Epithelial cell of prostate (primary cell): ENCODE measurements at places on chromosomes 16 and 17.

- peak; percentile 40 for DNase-seq
These were observed 11.2 kb downstream of the EPN2 start for GRCh38 chr17:19248151-19248927.

- DNase-seq, result no peak
These were observed 4.5 kb upstream of the TCAP start for GRCh38 chr17:39660397-39661385.

DNA sequence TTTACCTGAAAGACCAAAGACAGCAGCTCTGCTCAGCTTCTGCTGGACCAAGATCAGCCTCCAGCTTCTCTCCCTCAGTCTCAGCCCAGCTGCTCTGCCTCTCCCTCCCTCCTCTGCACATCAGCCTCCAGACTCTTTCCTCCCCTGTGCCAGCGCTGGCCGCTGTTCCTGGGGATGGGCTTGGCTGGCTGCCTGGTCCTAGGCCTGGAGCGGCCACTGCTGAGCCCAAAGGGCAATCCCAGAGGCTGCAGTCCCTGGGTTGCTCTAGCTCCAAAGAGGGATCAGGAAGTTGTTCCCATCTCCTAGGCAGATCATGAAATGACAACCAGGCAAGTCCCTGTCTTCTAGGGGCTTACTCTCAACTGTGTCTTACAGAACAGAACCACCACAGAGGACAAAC is 31.3 kb downstream of the DCUN1D3 start:
- no peak for DNase-seq

DNA sequence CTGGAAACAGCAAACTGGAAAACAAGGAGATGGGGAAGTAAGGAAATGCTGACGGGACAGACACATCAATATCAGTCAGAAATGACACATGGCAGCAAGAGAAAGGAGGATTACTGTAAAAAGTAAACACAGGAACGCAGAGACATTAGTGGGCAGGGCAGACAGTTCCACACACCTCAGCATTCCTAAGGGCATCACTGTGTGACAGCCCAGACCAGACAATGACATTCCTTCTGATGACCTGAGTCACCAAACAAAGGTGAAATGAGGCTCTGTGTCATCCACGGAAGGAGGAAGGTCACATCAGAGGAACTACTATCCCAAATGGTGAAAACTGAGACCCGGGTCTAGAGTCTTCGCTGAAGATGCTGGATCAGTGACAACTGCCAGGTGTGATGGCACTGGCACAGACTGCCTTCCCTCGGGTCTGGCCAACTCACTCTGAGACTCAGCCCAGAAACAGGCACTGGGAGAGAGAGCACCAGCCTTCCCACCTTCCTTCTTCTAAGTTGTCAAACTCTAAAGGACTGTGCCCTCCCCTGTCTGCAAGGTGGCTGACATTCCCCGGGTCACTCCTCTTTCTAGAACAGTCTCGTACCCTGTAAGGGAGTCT is 36.7 kb downstream of the TK2 start:
- DNase-seq, result no peak

- DNase-seq, result no peak
These were observed 606.4 kb upstream of the SALL1 start for GRCh38 chr16:51757505-51757904.

DNA sequence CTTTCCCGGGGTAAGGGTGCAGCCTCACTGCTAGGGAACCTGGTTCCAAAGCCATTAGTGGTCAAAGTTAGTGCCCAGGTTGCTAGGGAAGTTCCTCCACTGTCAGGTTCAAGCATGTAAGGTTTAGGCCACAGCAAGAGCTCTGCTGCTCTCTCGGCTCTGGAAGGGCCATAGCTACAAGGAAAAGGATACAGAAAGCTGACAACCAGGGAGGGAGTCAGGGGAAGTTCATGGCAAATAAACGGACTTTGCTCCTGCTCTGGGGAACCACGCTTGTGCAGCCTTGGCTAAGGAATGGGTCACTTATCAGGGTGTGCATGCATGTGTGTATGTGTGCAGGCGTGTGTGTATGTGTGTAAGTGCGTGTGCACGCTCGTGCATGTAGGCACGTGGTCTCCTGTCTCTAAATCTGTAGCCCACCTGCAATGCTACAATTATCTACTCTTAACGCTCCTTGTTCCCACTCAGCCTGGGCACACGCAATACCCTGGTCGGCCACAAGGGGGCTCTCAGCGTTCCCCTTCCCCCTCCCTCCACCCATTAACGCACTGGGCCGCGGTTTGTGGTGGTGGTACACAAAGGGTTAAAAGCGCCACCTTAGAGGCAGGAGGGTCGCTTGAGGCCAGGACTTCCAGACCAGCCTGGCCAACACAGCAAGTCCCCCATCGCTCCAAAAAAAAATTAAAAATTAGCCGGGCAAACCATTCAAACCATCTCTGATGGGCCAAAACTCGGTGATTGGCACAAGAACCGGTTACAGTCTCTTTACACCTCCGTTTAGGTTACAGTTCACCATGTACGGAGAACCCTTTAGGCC is 48.4 kb upstream of the KDM8 start:
- DNase-seq, result no peak

- DNase-seq, result no peak
These were observed 1.5 kb upstream of the ADAM11 start for GRCh38 chr17:44757045-44757917.

DNA sequence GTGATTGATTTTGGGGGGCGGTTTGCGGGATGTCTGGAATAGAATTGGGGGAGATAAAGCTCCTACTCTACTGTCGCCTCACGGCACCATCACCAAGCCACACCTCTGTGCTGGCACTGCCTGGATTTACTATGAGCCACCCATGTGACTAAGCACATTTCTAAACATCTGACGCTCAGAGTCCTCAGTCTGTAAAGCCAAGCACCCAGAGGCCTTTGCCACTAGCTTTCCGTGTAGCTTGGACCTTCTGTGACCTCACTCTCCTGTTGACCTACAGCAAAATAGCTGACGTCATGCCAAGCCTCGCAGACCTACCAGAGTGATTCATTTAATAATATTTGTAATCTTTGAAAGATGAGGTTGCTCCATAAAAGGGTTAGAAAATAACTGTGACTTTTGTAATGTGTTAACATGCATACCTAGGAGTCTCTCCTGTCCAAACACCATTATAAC is 38.5 kb upstream of the MYOCD start:
- peak; percentile 85 for DNase-seq

GRCh38 chr17:75547091-75547490 is 21.6 kb downstream of the LLGL2 start:
- no peak for DNase-seq

GRCh38 chr17:48478224-48479013 is 48.4 kb upstream of the SKAP1 start:
- DNase-seq, result no peak

- no peak for DNase-seq
These were observed 573.5 kb downstream of the KCNJ18 start for GRCh38 chr17:22265807-22266206.

GRCh38 chr16:49739381-49739780 is 116.5 kb downstream of the ZNF423 start:
- DNase-seq, result no peak

- no peak for DNase-seq
These were observed 4.8 kb upstream of the SP6 start for GRCh38 chr17:47855737-47856136.

- no peak for DNase-seq
These were observed 29.0 kb upstream of the SSTR2 start for GRCh38 chr17:73135766-73136165.

DNA sequence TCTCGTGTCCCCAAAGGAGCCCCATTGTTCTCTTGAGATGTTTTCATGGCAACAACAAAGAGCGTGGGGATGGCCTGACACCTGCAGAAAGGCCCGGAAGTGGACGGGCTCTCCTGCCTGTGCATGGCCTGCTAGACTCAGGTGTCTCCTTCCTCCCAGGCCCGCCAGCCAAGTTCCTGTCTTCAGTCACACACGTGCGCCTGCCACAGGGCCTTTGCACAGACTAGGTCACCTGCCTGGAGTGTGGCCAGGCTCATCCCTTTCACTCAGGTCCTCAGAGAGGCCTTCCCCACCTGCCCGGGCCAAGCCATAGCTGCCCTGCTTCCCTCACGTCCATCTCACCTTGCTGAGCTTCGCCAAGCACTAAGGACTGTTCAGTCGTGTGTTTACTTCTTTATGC is 300.9 kb downstream of the FOXL1 start:
- no peak for DNase-seq

DNA sequence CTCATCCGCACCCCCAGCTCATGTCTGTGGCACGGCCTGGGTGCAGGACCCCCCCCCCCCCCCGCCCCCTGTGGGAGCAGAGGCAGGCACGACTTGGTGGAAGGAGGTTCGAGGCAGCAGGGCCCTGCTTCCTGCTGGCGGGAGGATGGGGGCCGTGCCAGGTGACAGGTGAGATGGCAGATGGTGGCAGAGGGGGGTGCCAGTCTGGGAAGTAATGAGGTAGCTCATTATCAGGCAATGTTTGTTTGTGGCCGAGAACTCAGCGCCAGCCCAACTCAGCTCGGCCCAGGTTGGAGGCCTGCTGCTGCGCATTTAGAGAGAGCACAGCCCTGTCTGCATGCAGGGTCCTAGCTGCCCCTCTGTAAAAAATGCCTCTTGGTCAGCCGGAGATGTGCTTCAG is 40.1 kb upstream of the JPH3 start:
- DNase-seq, result no peak

- no peak for DNase-seq
These were observed 30.2 kb upstream of the ABCC3 start for GRCh38 chr17:50604513-50604912.

DNA sequence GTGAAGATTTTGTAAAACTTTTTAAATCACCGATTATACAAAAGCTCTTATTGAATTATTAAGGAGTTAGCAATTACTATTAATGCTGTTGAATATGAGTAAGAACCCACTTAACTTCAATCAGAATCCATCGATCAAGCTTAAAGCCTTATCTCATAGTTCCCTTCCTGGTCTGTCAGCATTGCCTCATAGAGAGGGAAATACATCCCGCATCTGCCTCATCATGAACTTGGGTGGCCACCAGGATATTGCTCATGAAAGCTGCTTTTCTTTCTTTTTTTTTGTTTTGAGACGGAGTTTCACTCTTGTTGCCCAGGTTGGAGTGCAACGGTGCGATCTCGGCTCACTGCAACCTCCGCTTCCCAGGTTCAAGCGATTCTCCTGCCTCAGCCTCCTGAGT is 66.7 kb downstream of the PIGL start:
- no peak for DNase-seq

DNA sequence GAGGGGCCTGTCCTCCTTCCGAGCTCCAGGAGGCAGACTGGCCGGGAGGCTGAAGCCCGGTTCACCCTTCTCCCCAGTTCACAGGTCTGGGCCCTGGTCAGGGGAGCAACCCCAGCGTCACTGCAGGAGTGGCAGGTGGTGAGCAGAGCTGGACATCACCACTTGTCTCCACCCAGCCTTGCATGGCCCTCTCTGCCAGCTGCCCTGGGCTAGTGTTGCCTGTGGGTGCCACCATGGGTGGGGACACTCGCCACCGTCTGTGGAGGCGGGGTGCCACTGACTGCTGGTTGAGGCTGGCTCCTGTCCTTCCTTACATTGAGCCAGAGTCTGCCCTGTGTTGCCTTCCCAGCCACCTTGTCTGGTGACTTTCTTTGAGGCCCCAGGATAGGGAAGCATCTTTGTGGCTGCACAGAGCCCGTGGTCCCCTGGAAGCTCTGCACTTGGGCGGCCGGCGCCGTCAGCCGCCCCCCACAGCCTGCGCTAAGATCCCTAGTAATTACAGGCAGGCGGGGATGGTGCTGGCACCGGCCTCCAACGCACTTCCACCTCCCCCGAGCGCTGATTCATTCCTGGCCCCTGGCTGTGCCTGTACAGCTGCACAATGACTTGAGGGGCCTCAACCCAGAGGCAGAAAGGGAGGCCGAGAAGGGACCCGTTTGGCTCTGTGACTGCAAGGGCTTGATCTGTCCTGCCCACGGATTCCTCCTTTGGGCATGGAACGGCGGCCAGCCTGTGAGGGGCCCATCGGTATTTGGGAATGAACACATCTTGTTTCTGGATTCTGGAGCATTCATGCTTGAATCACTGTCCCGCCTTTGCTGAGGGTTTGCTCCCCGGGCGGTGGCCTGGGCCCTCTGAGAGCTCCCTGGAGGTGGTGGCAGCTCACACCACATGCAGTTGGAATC is 5.2 kb downstream of the BAIAP2 start:
- no peak for DNase-seq

- DNase-seq, result no peak
These were observed 138.8 kb upstream of the CRHR1 start for GRCh38 chr17:45645330-45645729.

DNA sequence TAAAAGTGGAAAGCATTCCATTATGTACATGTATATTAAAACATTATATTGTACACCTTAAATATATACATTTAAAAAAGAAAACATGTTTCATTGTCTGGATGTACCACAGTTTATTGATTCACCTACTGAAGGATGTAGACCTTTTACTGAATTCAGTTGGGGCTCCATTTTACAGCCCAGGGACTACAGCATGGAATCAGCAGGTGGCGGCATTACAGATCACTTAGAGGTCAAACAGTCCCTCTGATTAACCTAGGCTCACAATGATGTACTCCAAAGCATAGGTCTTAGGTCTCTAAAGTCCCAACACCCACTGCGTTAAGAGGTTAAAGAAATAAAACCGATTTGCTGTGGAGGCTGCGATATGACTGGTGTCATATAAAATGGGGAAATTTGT is 490.9 kb downstream of the SHISA9 start:
- no peak for DNase-seq

GRCh38 chr17:6603744-6604325 is 36.7 kb downstream of the KIAA0753 start:
- DNase-seq, result no peak

GRCh38 chr16:86739808-86740207 is 161.5 kb downstream of the FOXL1 start:
- no peak for DNase-seq

GRCh38 chr16:57405097-57405496 is 530 bp downstream of the CCL17 start:
- no peak for DNase-seq

- DNase-seq, result peak; percentile 88
These were observed 3.4 kb downstream of the MAP2K3 start for GRCh38 chr17:21287703-21288449.

DNA sequence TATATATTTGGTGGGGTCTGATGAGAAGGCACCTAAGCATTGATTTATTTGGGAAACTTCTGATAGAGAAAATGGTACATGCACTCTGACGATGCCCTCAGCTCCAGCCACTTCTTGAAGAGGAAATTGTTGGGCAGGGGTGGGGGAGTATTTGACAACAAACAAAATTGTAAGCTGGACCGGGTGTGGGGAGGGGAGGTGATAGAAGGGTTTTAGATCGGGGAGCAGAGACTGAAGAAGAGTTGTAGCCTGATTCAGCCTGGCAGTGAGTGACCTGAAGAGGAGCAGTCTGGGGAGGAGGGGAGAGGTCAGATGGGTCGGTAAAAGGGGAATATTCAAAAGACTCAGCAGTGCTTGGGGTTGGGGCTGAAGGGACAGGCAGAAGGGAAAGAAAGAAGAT is 2284.7 kb downstream of the TP53TG3F start:
- no peak for DNase-seq

DNA sequence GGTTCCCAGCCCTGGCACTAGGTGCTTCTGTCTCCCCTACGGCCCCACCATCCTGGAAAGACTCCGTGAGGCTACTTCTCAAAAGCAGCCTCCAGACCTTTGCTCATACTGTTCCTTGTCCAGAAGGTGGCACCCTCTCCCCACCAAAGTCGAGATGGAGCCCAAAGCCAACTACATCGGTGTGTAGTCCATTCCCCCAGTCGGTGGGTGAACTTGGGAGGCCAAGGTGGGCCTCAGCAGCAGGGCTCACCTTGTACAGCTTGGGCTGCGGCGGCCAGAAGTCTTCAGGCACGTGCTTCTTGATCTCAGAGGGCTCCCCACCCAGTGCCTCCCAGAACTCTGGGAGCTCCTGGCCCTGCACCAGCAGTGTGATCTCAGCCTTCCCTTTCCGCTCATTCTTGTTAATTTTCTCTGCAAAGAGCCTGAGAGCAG is 10.2 kb downstream of the FLII start:
- no peak for DNase-seq

- no peak for DNase-seq
These were observed 31.9 kb upstream of the RNPS1 start for GRCh38 chr16:2299915-2300192.
